Naive thymus-derived CD8-positive, alpha-beta T cell (primary cell): ENCODE measurements at places on chromosomes 2 and 18.

GRCh38 chr2:105907184-105907583 lies 162.5 kb downstream of the NCK2 start:
- peaks cover 4% of the 10 kb centered on the region for H3K36me3 ChIP-seq
- DNase-seq: no peak
- H3K4me3 ChIP-seq: no peak overlapping the region

GRCh38 chr2:70192516-70192915 lies 1.7 kb upstream of the C2orf42 start:
- H3K4me3 ChIP-seq: no peak overlapping the region
- H3K27ac ChIP-seq: no peak overlapping the region
- H3K27me3 ChIP-seq: no peaks in the 10 kb centered on the region
- no peak for DNase-seq
- peaks cover 25% of the 10 kb centered on the region for H3K4me1 ChIP-seq
- no peaks in the 10 kb centered on the region for H3K36me3 ChIP-seq

- no peaks in the 10 kb centered on the region for H3K27me3 ChIP-seq
- DNase-seq: no peak
Observed at GRCh38 chr2:205405752-205406151, 276.5 kb upstream of the NRP2 start.

- DNase-seq: no peak
- H3K27ac ChIP-seq: no peak overlapping the region
- peaks cover 2% of the 10 kb centered on the region for H3K27me3 ChIP-seq
- no peak overlapping the region for H3K4me3 ChIP-seq
- no peaks in the 10 kb centered on the region for H3K4me1 ChIP-seq
Observed at GRCh38 chr18:25518716-25519053, 166.7 kb upstream of the ZNF521 start.

DNA sequence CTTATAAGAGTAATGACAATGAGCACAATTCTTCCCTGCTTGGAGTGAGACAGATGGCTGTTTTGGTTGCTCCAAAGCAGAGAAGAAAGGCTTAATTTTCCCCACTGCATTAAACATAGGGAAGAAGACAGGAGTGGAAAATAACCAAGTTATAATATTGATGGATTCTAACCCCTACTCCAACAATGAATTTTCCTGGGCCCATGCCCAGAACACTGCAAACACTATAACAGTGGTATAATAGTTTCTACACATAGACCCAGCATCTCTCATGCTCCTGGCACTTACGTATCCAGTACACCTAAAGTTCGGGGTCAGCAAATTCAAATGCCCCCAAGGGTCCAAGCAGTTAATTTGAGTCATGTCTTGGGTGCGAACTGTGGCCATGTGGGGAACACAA lies 613.4 kb downstream of the PLCL1 start:
- no peaks in the 10 kb centered on the region for H3K27me3 ChIP-seq
- no peak for DNase-seq
- H3K4me1 ChIP-seq: no peaks in the 10 kb centered on the region
- no peaks in the 10 kb centered on the region for H3K36me3 ChIP-seq
- H3K4me3 ChIP-seq: no peak overlapping the region

DNA sequence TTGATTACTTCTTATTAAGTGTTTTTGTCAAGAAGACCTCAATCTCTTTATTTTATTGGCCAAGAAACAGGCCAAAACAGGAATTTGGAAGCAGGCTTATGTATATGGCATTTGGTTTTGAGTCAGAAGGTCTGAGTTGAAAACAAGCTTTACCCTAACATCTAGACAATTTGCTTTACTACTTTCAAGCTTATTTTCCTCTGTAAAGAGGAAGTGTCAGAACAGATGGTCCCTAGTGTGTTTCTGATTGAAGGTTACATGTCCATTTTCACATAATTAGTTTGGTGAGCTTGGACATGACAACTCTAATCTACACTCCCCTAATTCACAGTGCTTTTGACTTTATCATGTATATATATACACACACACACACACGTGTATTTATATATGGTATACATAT lies 19.8 kb upstream of the MAP4K4 start:
- H3K27ac ChIP-seq: no peak overlapping the region
- H3K4me1 ChIP-seq: peaks cover 7% of the 10 kb centered on the region
- no peak for DNase-seq
- H3K4me3 ChIP-seq: no peak overlapping the region
- H3K36me3 ChIP-seq: no peaks in the 10 kb centered on the region
- H3K27me3 ChIP-seq: no peaks in the 10 kb centered on the region

GRCh38 chr2:165401285-165401852 lies 68.1 kb upstream of the CSRNP3 start:
- no peak overlapping the region for H3K4me3 ChIP-seq
- H3K36me3 ChIP-seq: no peaks in the 10 kb centered on the region
- H3K27me3 ChIP-seq: peaks cover 44% of the 10 kb centered on the region
- DNase-seq: no peak
- H3K27ac ChIP-seq: no peak overlapping the region
- H3K4me1 ChIP-seq: no peaks in the 10 kb centered on the region

GRCh38 chr2:6454286-6454990 lies 411.3 kb downstream of the CMPK2 start:
- H3K4me3 ChIP-seq: no peak overlapping the region
- H3K4me1 ChIP-seq: no peaks in the 10 kb centered on the region
- no peaks in the 10 kb centered on the region for H3K36me3 ChIP-seq
- no peaks in the 10 kb centered on the region for H3K27me3 ChIP-seq

GRCh38 chr18:57025540-57025939 lies 121.3 kb upstream of the BOD1L2 start:
- DNase-seq: no peak
- H3K4me1 ChIP-seq: peaks cover 2% of the 10 kb centered on the region
- H3K27ac ChIP-seq: no peak overlapping the region
- no peaks in the 10 kb centered on the region for H3K27me3 ChIP-seq
- H3K36me3 ChIP-seq: peaks cover 72% of the 10 kb centered on the region
- no peak overlapping the region for H3K4me3 ChIP-seq

DNA sequence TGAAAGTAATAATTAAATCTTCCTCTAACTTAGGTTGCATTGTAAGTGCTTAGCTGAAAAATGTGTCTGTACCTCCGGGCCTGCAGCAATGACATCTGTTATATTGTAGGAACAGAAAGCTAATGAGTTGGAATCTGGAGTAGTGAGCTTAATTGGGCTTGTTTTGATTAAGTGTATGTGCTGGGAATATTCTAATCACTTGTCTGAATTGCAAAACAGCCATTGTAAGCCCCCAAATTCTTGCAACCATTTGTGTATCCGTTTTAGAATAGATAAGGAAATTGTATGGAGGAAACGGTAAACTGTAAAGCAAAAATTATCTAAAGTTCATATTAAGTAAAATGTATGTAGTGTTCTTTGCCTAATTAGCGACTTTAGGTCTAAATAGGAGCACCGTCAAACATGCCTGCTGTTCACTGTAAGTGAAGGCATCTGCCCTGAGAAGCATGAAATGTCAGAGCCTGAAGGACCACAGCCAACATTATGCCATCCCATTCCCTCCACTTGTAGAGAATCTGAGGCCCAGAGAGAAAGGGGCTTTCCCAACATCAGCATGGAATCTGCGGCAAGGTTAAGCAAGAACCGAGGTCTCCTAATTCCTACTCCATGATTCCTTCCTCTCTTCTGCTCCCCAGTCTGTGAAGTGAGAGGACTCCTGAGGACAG lies 466.4 kb downstream of the TDRD15 start:
- no peak for DNase-seq
- no peaks in the 10 kb centered on the region for H3K27me3 ChIP-seq
- no peaks in the 10 kb centered on the region for H3K36me3 ChIP-seq
- H3K4me3 ChIP-seq: no peak overlapping the region
- no peak overlapping the region for H3K27ac ChIP-seq

- no peak overlapping the region for H3K27ac ChIP-seq
- H3K4me1 ChIP-seq: peaks cover 18% of the 10 kb centered on the region
- H3K36me3 ChIP-seq: peaks cover 7% of the 10 kb centered on the region
- H3K4me3 ChIP-seq: no peak overlapping the region
- no peak for DNase-seq
Observed at GRCh38 chr2:100944617-100945432, 57.3 kb upstream of the RPL31 start.

DNA sequence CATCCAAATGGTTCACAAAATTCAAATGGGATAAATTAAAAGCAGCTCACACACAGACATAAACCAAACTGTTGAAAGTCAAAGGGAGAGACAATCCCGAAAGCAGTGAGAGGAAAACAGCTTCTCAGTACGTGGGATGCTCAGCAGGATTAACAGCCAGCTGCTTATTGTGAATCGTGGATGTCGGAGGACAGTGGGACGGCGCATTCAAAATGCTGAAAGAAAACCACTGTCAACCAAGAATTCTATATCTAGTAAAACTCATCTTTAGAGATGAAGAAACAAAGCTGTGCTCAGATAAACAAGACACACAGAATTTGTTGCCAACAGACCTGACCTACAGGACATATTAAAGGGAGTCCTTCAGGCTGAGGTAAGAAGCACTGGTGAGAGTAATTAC lies 102.9 kb downstream of the NFATC1 start:
- no peak for DNase-seq
- H3K36me3 ChIP-seq: peaks cover 21% of the 10 kb centered on the region
- no peak overlapping the region for H3K4me3 ChIP-seq
- H3K4me1 ChIP-seq: no peaks in the 10 kb centered on the region
- no peaks in the 10 kb centered on the region for H3K27me3 ChIP-seq
